Stimulated activated CD4-positive, alpha-beta T cell treated with anti-CD3 and anti-CD28 coated beads, Interleukin-2, amount 100 ng/mL, for 4 hours (primary cell): ENCODE measurements at places on chromosomes 2 and 18.

GRCh38 chr2:124879640-124880039 lies 854.6 kb downstream of the CNTNAP5 start:
- no peak for DNase-seq

DNA sequence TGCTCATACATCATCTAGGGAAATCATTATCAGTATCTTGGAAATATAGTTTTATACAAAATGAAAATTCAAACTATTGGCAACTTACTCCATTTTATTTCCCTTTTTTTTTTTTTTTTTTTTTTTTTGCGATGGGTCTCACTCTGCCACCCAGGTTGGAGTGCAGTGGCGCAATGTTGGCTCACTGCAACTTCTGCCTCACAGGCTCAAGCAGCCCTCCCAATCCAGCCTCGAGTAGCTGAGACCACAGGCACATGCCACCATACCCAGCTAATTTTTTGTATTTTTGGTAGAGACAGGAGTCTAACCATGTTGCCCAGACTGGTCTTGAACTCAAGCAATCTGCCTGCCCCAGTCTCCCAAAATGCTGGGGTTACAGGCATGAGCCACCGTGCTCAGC lies 29.0 kb downstream of the OLA1 start:
- DNase-seq, result no peak

- no peak for DNase-seq
Observed at GRCh38 chr2:9779596-9780264, 63.5 kb upstream of the TAF1B start.

DNA sequence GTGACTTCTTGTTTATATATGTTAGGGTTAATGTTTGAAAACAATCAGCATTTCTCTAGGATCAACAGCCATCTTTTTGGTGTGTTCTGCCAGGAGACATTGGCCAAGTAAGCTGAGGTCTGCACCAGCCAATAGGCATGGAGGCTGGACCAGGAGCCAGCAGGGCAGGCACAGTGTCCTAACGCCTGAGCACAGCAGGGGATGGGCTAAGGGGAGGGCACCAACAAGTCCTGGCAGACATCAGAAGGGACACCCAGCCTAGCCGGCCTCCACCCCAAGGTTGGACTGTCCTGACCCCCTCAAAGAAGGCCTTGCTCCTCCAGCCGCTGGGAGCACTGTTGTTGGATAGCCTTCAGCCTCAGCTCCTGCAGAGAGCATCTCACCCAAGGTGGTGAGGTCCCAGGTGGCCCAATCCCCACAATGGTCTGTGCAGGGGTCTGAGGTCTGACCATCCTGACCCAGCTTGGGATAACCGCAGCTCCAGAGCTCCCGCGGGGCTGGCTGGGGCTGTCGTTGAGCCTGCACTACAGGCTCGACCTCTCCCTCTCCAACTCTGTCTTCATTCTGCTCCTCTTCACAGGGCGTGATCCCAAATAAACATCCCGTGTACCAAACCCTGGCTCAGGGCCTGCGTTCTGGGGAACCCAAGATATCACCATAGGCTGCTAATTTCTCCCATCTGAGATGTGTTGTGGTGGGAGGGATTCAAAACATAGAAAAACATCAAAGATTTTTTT lies 8.1 kb downstream of the TEX44 start:
- no peak for DNase-seq

- no peak for DNase-seq
Observed at GRCh38 chr18:79682894-79683625, 3.5 kb downstream of the CTDP1 start.

DNA sequence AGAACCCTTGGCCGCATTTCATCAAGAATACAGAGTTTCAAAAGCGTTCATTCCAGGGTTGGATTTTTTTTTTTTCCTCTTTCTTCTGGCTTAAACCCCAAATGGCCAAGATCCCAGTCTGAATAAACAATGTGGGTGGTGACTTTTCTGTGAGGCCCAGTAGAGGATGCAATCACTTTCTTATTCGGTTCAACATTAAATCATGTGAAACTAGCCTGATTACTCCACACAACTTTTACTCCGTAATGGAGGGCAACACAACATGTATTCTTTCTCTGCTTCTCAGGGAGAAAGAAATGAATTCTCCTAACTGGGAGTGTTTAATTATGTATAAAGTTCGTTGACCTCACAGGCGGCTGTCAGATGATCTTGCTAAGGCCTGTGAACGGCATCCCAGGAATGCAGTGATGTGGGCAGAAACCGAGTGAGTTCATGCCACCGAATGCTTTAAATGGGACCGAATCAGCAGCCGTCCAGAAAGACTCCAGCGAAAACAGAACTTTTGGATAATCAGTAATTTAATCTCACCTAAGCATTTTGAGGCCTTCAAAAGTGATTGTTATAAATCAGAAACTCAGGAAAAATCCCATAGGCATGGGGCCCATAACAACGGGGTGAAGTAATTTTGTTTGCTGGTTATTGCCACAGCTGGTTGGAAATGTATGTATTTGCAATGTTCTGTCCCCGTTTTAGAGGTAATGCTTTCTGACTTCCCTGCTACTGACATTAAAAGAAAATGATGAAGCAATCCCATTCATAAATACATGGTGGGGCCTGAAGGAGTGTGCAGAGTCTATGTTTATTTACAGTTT lies 81.5 kb downstream of the BCL2 start:
- DNase-seq, result no peak

- DNase-seq, result no peak
Observed at GRCh38 chr2:133334923-133335322, 233.3 kb downstream of the NCKAP5 start.

DNA sequence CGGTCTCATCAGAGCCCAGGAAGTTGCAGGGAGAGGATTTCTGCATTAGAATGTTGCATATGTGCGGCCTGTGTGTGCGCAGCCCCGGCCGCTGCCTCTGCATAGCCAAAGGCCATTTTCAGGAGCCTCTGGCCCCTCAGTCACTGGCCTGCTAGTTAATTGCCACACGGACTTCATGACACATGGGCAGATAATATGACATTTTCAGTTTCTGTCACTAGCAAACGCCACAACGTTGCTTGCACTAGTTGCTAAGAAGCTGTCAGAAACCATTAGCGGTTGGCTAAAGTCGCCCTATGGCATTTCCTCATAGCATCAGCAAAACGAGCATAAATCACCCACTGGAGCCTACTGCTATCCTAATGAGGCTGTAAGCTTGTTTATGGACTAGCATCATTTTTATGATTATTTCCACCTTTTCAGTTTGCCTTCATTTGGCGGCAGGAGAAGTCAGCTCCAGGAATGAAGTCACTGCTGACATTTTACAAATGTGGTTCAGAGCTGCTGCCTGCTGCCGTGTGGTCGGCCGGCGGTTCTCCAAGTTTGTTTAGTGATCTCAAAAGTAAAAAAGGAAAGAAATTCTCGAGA lies 73.7 kb downstream of the MEIS1 start:
- no peak for DNase-seq

DNA sequence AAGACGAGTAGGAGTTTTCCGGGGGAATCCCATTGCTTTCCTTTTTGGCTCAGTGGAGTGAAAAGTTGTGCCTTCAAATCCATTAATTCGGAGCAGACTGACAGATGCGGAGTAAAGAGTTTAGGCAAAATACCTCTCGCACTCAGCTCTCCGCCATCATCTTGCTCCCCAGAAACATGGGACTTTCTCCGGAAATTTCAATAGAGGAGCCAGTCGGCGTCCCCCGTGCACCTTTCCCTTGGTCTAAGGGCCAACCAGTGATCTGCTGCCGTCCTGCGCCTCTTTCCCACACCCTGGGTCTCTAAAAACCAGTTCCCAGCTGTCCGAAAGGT lies 318 bp downstream of the TYW5 start:
- DNase-seq, result no peak

DNA sequence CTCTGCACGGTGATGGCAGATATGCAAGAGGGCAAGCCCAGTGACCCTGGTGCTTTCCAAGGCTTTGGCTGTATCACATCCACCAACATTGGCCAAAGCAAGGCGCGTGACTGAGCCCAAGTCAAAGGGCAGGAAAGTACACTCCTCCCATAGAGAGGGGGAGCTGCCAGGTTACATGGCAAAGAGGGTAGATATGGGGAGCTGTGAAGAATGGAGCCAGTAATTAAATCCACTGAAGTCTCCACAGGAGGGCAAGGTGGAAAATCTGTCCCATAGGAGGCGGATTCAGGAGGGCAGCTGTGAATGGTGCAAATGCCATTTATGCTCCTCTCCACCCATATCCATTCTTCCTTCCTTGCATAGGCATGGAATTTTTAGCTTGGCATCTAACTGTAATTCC lies 44.6 kb upstream of the THOC1 start:
- no peak for DNase-seq

DNA sequence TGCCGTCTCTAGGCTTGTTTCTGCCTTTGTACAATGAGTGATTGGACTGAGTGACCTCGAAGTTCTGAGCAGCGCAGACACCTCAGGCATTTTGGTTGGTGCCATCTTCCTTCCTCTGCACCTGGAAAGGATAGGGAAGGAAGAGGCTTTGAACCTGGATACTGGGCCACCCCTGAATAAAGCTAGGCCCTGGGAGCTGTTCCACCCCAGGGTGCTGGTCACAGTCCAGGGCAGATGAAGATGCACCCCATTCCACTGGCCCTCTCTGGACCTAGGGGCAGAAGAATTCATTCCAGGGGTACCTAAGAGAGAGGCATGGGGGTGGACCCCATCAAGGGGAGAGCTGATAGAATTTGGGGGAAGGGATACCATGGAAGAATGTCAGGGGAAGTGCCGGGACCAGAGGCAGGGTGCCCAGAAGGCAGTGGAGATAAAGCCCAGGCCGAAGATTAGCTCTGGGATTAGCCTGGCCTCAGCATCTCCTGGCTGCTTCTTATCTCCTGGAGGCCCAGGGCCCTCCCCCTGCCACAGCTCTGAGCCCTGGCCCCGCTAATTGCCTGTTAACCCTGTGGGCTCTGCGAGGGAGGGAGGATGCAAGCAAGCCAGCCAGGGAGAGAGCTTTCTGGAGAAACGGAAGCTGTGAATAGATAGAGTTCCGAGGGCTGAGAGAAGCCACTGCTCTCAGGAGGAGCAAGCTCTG lies 11.4 kb downstream of the ASIC4 start:
- DNase-seq, result no peak
